ENCODE measurements at places on chromosomes 4 and X.

DNA sequence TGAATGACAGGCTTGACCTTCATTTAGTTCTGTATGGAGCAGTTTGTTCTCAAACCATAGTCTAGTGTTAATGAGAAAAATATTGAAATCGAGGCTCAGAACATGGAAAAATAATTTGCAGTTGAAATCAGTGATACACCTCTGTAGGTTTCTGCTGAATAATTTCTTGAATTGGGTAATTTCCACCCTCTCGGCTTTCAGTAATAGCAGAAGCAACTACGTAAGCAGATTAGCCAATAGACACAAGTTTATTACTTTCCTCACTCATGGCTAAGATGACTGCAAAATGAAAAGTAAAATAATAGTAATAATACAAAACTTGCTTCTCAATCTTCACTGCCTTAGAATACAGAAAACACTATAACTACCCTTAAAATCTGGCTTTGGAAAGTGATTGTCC is 46.0 kb downstream of the USP38 start:
- DNase-seq = peak; percentile 14

DNA sequence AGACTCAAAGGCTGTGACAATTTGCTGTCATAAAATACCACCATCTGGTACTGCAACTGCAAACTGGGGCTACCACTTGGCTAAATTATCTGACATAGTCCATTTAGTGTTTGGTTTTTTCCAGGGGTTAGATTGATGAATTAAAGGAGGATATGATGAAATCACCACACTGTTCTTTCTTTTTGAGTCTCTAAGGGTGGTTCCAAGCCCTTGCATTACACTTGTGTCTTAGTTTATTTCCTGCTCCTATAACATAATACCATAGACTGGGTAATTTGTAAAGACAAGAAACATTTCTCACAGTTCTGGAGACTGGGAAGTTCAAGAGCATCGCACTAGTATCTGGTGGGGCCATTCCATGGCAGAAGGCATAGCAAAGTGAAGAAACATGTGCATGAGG is 32.0 kb upstream of the CD38 start:
- no peak for DNase-seq

DNA sequence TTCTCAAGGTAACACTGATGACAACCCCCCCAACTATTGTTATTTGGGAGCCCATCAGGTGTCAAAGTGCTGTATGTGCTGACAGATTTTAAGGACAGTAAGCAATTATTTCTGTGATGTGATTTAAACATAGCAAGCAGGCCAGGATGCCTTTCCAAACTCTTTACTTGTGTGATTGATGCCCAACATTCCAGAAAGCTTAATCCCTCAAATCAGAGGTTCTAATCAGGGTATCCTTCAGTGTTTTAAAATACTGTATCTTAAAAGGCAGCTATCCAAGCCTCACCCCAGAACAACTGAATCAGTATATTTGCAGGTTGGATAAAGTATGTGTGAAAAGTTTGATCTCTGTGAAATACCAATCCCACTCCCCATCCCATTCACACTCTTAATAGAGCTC is 119.7 kb downstream of the GASK1B start:
- DNase-seq = no peak

DNA sequence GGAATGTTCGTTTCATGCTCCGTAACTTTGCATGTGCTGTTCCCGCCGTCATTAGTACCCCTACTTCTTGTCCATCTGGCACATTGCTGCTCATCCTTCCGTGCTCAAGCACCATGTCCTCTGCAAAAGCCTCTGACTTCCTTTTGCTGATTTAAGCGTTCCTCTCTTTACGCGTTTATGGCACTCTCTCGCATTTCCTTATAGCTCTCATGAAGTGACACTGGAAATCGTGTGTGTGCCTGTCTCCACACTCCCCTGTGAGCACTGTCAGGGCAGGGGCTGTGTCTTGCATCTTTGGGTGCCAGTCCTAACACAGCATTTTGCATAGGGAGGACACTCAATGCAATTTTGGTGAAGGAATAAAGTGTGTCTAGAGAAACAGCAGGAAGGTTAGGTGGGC is 210.6 kb upstream of the FAT1 start:
- DNase-seq = no peak

- DNase-seq = no peak
Measured at GRCh38 chr4:47213971-47214370, 182.6 kb downstream of the GABRB1 start.

- DNase-seq = no peak
Measured at GRCh38 chr4:14862891-14863290, 139.4 kb upstream of the CPEB2 start.

All from activated CD4-positive, alpha-beta T cell treated with anti-CD3 and anti-CD28 coated beads, Interleukin-2, amount 50 U/mL, for 16 hours (primary cell).